ENCODE measurements at places on chromosomes 2 and 18.

DNA sequence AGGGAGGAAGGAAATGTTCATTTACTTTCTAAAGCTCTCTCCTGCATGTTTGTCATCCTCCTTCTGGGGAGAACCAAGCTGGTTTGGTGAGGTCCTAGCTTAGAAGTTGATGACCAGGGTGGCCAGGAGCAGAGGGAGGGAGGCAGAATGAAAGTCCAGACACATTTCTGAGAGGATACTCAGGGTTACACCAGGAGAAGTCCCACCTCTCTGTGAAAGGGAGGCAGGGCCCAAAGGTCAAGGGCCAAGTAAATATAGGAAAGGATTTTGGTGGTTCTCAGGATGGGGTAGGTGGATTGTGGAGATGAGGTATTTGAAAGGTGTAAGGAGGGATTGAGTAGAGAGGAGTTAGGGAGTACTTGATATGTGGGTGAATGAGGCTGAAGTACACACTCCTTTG is 58.0 kb upstream of the FBXO11 start:
- DNase-seq = no peak

- DNase-seq = no peak
Measured at GRCh38 chr2:144328938-144329337, 191.0 kb downstream of the ZEB2 start.

DNA sequence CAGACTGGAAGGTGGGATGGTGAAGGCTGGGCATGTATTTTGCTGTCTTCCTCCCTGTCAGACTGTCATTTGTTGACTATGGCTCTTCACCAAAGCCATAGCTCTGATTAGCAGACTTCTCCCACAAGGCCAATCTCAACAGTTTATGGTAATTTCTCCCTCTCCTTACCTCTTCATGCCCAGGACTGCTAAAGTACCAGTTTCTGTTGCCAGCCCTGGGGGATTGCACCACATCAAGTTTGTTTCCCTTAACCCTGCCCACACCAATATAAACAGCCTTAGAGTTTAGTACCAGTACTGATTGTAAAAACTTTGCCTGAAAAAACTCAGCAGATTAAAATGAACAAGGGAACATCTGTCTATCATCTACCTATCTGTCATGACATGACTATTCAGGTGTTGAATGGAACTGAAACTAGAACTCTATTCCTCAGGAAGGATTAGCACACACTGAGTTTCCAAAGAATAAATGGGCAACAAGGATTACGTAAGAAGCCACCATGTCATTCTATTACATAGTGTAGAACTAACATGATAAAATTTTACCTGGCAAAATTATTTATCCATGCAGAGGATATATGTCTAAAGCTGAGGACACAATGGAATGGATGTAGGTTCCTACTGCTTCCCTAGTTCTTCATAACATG is 13.7 kb downstream of the FEZ2 start:
- DNase-seq = no peak

DNA sequence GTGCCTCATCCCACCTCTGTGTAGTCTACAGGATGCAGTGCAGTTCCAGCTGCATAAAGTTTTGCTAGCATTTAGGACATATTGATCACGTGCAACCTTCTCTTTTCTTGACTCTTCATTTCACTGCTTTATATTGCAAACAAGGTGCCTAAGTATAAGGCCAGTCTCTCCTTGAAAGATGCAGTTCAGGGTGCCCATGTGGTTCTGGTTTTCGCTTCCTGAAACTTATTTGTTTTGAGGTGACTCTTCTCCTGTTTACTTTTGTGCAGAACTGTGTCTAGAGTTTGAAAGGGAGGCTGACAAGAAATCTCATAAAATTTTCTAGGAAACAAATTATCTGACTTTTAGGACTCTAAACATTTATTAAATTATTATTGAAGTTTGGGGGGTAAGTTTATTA is 189.9 kb downstream of the UBE2E3 start:
- no peak for DNase-seq

DNA sequence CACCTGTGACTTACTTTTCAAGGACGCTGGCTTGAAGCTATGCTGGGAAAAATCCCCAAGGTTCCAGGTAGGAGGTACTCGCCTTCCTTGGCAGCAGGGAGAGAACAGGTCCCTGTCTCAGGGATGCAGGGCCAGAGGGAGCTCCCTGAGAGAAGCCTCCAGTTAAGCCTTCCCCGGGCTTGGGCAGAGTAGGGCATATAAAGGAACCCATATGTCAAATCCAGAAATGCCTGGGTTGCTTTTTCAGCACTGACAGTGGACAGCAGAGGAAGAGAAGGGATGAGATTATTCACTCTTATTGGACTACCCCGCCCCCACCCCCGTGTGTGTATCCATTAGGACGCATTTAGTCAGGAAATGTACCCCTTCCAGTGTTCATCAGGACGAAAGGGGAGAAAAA is 89.3 kb upstream of the TEX51 start:
- DNase-seq = no peak

GRCh38 chr2:1488181-1488671 is 75.0 kb downstream of the TPO start:
- DNase-seq = no peak

- DNase-seq = no peak
Measured at GRCh38 chr2:167964650-167965413, 282.6 kb downstream of the STK39 start.

DNA sequence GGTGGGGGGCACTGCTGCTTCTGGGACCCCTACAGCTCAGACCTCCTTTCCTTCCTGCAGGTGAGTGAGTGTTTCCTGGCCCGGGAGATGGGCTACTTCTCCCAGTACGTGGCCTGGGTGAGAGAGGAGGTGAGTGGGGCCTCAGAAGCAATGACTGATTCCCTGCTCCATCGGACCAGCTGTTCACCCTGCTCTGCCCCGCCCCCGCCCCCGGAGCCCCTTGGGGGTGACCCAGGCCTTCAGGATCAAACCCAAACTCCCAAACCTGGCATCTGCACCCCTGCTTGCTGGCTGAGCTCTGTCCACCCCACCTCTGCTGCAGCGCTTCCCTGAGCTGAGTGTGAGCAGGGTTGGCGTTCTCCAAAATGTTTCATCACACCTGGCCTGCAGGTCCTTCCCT is 9.8 kb upstream of the KCNIP3 start:
- DNase-seq = no peak

- DNase-seq = no peak
Measured at GRCh38 chr2:160207271-160207670, 7.2 kb upstream of the ITGB6 start.

- DNase-seq = no peak
Measured at GRCh38 chr2:72111061-72111460, 36.6 kb downstream of the CYP26B1 start.

- no peak for DNase-seq
Measured at GRCh38 chr2:195694553-195694952, 37.5 kb downstream of the SLC39A10 start.

- DNase-seq = no peak
Measured at GRCh38 chr2:137929519-137929916, 34.8 kb upstream of the HNMT start.

DNA sequence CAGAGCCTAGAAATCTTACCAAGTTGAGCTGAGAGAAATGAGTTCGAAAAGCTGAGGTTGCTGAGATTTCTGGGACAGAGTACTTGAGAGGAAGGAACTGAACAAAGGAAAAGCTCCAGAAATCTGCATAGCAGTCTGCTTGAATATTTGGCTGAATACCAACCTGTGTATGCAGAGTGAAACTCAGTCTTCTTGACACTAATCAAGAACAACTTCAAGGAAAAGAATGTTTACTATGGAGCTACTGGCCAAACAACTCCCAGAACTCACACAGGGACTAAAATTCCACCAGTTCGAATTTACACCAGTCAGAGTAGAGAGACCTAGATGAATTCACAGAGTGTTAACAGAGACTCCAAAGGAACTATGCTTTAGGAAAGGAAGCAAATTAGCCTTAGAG is 66.5 kb downstream of the USP37 start:
- DNase-seq = no peak

DNA sequence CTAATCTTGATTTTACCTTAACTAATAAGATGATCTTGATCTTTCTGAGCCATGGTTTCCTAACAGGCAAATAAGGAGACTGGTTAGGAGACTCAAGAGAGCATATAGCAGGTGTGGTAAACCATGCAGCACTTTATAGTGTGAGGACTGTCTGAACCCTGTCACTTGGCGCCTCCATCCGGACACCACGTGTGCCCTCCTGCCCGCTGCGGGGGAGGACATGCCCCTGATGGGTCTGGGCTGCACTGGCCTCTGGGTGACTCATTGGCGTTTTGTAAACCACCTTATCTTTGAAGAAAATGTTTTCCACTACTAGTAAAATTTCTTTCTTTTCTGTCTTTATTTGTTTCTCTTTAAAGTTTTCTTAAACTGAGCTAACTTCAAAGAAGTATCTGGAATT is 131.1 kb downstream of the FMNL2 start:
- DNase-seq = no peak

- DNase-seq = no peak
Measured at GRCh38 chr2:206935991-206936842, 3.1 kb upstream of the CPO start.

DNA sequence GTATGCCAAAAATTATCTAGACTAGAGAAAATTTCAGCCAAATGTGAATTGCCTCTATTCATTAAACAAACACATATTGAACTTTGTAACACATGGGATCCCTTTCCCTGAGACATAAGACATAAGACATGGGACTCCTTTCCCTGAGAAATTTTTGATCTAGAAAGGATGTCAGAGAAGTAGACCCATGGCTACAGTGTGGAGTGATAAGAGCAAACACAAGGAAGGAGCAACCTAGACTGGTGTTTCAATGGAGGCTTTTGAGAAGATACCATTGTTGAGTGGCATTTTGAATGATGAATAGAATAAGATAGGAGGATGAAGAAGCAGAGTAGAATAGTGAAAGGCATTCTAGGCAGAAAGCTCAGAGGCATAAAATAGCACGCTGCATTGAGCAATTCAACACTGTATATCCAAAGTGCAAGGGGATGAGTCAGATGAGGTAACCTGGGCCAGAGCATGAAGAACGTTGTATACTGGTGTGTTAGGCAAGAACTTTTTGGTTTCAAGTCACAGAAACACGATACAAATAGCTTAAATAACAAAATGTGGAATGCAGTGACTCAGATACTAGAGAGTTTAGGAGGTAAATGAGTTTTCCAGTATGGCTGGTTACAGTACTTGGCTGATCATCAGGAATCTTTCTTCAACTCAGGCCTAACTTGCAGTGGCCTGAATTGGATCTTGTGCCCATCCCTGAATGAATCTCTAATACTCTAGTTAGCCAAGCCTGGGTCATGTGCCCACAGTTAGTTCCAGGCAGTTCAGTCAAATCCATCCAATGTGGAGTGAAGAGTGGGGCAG is 129.8 kb upstream of the TANK start:
- peak; percentile 50 for DNase-seq

GRCh38 chr2:217027414-217027813 is 167.6 kb upstream of the TNP1 start:
- DNase-seq = no peak

GRCh38 chr18:34648269-34648985 is 61.7 kb upstream of the DTNA start:
- DNase-seq = no peak

Data from T1000 (cell line).